Activated CD4-positive, alpha-beta T cell treated with anti-CD3 and anti-CD28 coated beads, Interleukin-2, amount 10 ng/mL, durations not matched to agents 7 days and 5 days (primary cell): ENCODE measurements at places on chromosomes 7 and 10. TPM values are rescaled to one million over a fixed set of nuclear protein-coding genes. Genes with fewer than 3 reads are reported as not detected.

DNA sequence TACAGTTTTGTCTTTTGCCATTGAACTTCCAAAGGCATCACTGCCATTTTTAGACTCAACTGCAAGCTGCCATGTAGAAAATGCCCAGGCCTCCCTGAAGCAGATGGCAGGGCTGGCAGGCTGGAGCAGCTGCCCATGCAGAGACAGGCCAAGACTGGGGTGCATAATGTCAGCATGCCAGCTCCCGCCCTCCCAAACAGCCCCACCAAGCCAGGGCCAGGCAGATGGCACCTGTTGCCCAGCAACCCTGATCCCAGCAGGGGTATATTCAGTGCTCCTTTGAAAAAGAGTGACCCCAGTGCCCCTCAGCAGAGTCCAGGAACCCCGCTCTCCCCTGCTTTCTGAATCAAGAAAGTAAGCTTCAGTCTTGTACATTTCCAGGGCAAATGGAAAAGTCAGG is 32.6 kb downstream of the VSTM4 start:
- H3K27me3 ChIP-seq = peaks cover 5% of the 10 kb centered on the region
- no peak overlapping the region for H3K4me3 ChIP-seq
- no peak for DNase-seq
- H3K36me3 ChIP-seq = peaks cover 1% of the 10 kb centered on the region
- H3K27ac ChIP-seq = no peak overlapping the region
- H3K4me1 ChIP-seq = peaks cover 10% of the 10 kb centered on the region

DNA sequence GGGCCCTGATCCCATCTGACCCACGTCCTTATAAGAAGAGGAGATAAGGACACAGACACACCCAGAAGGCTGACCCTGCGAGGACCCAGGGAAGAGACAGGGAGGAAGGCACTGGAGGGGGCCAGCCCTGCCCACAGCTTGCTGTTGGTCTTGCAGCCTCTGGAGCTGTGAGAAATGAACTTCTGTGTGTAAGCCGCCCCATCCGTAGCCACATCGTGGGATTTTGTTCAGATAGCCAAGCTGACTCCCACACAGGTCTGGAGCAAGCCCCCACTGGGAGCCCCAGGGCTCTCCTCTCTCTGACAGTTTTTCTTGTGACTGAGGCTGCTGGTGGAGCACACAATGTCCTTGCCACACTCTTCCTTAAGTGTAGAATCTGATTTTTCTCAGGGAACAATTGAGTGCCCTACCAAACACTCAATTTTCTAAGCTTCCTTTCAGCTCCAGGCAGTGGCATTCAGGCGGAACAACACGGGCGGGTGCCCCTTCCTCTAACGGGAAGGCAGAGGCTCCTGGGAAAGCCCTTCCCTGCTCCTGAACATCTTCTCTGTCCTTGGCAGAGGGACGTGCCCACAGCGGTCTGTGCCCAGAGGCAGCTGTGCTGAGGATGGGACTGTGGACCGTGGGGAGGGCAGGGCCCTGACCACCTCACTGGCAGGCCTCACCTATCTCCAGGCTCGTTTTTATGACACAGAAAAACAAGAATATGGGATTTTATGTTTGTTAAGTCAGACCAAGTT is 160.6 kb upstream of the SHH start:
- peaks cover 12% of the 10 kb centered on the region for H3K27me3 ChIP-seq
- no peak overlapping the region for H3K4me3 ChIP-seq
- DNase-seq = no peak
- H3K36me3 ChIP-seq = no peaks in the 10 kb centered on the region
- H3K4me1 ChIP-seq = peaks cover 6% of the 10 kb centered on the region
- no peak overlapping the region for H3K27ac ChIP-seq

DNA sequence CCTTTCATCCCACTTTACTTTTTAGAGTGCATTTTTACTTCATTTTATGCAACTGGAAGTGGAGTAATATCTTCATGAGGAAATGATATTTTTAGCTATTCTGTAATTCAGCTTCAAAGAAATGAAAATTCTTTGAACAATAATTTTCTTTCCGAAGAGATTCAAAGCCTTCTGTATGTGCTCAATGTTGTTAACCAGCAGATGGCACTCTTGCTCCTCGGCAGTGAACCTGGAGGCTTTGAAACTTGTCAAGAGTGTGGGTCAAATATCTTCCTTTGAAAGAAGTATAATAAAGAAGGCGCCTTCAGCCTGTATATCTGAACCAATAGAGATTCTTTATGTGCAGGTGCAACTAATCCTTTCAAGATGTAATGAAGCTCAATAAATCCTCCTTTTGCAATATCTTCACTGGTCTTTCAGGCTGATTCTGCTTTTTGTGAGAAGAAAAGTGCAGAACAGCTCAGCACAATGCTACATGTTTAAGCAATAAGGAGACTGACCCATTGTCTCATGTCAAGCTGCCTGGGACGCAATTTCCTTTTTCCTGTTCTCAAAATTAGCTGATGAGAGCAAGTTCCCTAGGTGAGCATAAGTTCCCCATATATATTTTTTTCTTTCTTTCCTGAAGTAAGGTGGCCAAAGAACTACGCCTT is 258.4 kb downstream of the SEMA3A start:
- no peak overlapping the region for H3K27ac ChIP-seq
- no peak overlapping the region for H3K4me3 ChIP-seq
- H3K4me1 ChIP-seq = no peaks in the 10 kb centered on the region
- no peaks in the 10 kb centered on the region for H3K36me3 ChIP-seq

- no peak for DNase-seq
- H3K27me3 ChIP-seq = no peaks in the 10 kb centered on the region
- H3K27ac ChIP-seq = no peak overlapping the region
- H3K4me3 ChIP-seq = no peak overlapping the region
- peaks cover 21% of the 10 kb centered on the region for H3K36me3 ChIP-seq
- no peaks in the 10 kb centered on the region for H3K4me1 ChIP-seq
Measured at GRCh38 chr10:92483539-92483938, 90.4 kb downstream of the IDE start.

DNA sequence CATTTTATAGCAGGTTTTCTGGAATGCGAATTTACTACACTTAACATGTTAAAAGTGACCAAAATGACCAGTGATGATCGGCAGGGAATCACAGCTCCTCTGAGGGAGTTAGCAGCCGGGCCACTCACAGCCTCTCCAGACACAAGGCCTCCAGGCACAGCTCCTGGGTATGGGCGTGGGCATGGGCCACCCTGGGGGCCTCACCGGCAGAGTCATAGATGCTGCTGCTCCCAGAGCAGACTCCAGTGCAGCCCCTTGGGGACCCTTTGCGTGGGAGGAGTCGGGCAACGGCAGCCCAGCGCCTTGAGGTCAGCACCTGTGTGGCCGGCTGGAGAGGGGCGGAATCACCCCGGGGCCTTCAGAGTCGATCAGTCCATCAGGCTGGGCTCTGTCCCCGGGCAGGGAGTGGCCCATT is 8.6 kb downstream of the KNDC1 start:
- H3K36me3 ChIP-seq = no peaks in the 10 kb centered on the region
- no peak for DNase-seq
- H3K27me3 ChIP-seq = peaks cover 7% of the 10 kb centered on the region
- H3K4me1 ChIP-seq = no peaks in the 10 kb centered on the region
- no peak overlapping the region for H3K4me3 ChIP-seq

DNA sequence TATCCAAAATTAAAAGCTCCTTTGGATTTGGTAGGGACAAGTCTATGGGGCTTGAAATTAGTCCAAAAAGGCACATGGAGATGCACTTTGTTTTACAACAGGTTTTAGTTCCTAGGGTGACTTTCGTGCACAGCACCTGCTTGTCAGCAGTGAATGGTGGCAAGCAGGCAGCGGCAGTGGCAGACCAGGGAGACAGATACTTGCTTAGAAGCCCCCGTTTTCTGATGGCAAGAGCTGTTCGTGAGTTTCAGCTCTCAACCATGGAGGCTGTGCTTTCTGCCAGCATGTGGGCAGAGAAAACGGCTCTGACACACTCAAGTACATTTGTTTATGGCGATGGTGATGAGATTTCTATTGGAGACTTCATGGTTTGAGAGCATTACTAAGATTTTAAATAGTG is 61.7 kb upstream of the SHH start:
- H3K4me1 ChIP-seq = no peaks in the 10 kb centered on the region
- DNase-seq = no peak
- H3K27me3 ChIP-seq = peaks cover 10% of the 10 kb centered on the region
- H3K36me3 ChIP-seq = no peaks in the 10 kb centered on the region
- no peak overlapping the region for H3K27ac ChIP-seq

DNA sequence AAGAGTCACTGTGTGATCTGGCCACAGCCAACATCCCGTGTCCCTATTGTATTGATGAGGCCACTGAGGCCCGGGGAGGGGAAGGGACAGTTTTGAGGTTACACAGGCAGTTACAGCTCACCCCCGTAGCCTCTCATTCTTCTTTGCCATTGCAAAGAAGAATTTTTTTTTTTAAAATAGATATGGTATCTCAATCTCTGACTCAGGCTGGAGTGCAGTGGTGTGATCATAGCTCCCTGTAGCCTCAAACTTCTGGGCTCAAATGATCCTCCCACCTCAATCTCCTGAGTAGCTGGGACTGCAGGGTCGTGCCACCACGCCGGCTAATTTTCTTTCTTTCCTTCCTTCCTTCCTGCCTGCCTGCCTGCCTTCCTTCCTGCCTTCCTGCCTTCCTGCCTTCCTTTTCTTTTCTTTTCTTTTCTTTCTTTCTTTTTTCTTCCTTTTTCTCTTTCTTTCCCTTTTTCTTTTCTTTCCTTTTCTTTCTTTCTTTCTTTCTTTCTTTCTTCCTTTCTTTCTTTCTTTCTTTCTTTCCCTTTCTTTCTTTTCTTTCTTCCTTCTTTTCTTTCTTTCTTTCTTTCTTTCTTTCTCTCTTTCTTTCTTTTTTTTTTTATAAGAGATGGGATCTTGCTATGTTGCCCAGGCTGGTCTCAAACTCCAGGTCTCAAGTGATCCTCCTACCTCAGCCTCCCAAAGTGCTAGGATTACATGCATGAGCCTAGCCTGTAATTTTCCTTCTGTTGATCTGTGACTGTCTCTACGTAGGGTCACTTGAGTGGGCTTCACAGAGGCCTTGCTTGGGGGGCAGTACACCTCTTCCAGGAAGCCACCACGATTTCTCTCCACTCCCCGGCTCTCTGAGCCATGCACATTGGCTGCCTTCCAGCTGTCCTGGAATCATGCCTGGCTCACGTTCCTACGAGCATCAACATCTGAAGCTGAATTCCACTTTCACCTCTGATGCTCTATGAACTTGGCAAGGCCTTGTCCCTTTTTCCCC is 31.3 kb downstream of the TMEM270 start:
- no peak overlapping the region for H3K27ac ChIP-seq
- DNase-seq = no peak
- H3K27me3 ChIP-seq = peaks cover 6% of the 10 kb centered on the region

DNA sequence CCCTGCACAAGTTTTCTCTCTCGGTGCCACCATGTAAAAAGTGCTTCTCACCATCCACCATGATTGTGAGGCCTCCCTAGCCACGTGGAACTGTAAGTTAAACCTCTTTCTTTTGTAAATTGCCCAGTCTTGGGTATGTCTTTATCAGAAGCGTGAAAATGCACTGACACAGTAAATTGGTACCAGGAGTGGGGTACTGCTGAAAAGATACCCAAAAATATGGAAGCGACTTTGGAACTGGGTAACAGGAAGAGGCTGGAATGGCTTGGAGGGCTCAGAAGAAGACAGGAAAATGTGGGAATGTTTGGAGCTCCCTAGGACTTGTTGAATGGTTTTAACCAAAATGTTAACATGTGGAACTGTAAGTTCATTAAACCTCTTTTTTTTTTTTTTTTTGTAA is 15.6 kb upstream of the SLC13A1 start:
- no peak for DNase-seq
- H3K4me1 ChIP-seq = no peaks in the 10 kb centered on the region
- H3K4me3 ChIP-seq = no peak overlapping the region
- H3K27ac ChIP-seq = no peak overlapping the region
- no peaks in the 10 kb centered on the region for H3K36me3 ChIP-seq

DNA sequence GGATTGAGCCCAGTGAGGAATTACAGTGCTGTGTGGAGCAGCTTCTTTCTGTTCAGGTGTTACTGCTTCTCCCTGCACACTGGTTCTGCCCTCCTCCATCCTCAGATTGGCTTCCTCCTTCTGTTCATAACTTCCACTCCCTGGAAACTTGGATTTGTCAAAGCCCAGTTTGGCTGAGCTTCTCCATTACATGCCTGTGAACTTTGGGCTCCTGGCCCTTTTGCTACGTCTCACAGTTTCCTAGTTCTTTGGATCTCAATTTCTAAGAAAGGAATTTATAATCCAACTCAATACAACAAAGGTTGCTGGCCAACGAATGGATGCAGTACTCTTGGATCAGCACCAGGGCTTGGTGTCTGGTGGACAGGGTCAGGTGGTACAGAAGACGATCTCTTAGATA is 318.1 kb downstream of the RPS24 start:
- H3K27ac ChIP-seq = no peak overlapping the region
- DNase-seq = no peak
- H3K4me3 ChIP-seq = no peak overlapping the region
- H3K4me1 ChIP-seq = no peaks in the 10 kb centered on the region

GRCh38 chr10:9294132-9294663 is 1239.7 kb downstream of the GATA3 start:
- H3K27ac ChIP-seq = no peak overlapping the region
- H3K4me1 ChIP-seq = peaks cover 16% of the 10 kb centered on the region
- DNase-seq = no peak
- H3K36me3 ChIP-seq = no peaks in the 10 kb centered on the region

DNA sequence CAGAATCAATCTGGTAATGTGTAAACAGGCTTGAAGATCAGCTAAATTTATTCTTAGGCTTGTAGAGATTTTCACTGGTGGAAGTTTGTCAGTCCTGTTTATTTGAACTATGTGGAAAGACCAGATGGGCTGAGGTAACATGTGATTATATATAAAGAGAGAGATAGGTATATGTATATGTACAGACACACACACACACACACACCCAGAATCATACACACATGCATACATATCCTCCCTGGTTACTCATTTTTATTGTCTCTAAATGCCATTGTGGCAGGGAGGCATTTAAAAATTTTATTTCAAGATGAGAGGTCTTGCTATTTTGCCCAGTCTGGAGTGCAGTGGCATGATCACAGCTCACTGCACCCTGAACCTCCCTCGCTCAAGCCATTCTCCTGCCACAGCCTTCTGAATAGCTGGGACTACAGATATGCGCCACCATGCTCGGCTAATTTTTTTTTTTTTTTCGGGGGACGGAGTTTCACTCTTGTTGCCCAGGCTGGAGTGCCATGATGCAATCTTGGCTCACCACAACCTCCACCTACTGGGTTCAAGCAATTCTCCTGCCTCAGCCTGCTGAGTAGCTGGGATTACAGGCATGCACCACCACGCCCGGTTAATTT is 78.1 kb upstream of the CYTH3 start:
- DNase-seq = no peak
- no peak overlapping the region for H3K27ac ChIP-seq
- peaks cover 13% of the 10 kb centered on the region for H3K4me1 ChIP-seq

DNA sequence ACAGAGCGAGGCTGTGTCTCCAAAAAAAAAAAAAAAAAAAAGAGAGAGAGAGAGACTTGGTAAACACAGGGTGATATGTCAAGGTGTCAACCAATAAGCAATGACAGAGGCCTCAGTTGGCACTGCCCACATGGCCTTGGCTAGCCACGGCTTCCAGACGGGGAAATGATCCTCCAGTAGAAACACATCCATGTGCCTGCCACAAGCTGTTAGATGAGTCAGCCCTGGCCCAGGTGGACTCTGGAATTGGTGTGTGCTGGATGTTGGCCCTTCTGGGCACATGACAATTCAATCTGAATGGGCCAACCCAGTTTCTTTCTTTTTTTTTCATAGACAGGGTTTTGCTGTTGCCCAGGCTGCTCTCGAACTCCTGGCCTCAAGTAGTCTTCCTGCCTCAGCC is 13.7 kb downstream of the RFC2 start:
- no peak overlapping the region for H3K4me3 ChIP-seq
- H3K4me1 ChIP-seq = peaks cover 29% of the 10 kb centered on the region
- no peak for DNase-seq

Gene APBB1IP
- total RNA-seq = 92.2 TPM

Gene KLF14
- not detected for total RNA-seq

Gene UBE3C
- total RNA-seq = 50.3 TPM

Gene PLAC9
- not detected for total RNA-seq

Gene PRSS37
- not detected for total RNA-seq
